ENCODE measurements at places on chromosomes 6 and 20.

DNA sequence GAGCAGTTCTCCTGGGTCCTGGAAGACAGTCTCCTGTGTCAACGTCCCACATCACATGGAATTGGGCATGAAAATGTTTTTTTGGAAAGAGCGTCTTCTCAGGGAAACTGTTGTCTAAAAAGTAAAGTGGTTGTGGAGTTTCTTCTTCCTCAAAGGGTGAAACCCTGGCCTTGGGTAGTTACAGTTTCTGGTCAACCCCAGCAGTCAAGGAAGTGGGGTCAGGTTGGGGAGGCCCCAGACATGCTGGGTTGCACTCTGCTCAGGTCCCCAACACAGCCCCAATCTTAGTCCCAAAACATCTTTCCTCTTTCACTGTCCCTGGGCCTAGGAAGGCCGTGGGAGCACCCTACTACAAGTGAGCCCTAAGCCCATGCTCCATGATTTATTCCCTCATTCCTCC, 996 bp upstream of the NFKBIE start:
- no peak for DNase-seq

DNA sequence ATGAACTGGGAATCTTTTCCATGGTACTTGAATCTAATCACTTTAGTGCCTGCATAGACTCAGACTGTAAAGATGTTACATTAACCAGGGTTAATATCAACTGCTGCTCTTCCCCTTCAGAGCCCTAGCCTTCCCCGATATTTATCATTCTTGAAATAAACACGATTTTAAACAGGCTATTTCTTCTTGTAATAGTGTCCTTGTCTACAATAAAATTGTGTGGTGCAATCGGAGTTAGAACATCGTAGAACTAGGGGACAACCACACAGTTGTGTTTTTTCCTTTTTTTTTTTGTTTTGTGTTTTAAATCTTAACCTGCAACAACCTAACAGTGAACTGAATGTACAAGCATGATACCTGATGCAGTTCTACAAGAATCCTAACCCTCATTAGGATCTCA, 4.5 kb downstream of the GJA1 start:
- no peak for DNase-seq

DNA sequence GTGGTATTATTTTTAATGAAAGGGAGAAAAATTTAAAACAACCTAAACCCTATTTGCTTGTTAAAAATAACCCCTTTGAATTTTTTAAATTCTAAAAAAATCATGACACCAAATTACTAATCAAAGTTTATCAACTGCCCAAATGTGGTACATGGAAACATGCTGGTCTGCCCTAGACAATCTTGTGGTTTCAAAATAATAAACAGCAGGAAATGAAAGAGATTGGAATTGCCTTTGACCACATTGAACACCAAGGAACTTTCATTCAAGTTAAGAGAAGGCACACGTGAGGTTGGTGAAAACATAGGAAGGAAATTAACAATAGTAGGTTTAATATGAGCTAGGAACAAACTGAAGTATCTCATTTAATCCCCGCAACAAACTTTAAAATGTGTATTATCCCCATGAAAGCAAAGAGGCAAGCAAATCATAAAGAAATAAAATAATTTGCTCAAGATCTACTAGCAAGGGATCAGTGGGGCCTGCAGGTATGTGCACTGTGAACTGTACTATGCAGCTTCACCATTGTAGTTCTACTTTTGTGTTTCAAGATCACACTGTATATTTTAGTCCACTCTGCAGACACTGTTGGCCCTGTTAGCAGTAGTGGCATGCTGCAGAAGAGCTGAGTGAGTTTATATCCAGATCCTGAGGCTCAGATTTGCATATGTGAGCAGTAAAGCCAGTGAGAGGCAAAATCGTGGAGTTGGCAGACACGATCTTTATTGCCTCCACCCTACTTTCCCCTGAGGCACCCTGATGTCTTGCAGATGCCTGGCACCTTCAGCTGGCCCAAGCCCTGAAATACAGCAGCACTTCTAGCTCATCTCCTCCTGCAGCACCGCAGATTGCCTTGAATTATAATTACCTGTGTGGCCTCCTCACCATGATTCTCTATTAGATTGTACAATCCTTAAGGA, 157.8 kb upstream of the TENT5A start:
- no peak for DNase-seq

GRCh38 chr20:8115436-8115835, 16.6 kb upstream of the PLCB1 start:
- DNase-seq = no peak

- no peak for DNase-seq
Observed at GRCh38 chr6:20481281-20481680, 53.0 kb upstream of the CDKAL1 start.

DNA sequence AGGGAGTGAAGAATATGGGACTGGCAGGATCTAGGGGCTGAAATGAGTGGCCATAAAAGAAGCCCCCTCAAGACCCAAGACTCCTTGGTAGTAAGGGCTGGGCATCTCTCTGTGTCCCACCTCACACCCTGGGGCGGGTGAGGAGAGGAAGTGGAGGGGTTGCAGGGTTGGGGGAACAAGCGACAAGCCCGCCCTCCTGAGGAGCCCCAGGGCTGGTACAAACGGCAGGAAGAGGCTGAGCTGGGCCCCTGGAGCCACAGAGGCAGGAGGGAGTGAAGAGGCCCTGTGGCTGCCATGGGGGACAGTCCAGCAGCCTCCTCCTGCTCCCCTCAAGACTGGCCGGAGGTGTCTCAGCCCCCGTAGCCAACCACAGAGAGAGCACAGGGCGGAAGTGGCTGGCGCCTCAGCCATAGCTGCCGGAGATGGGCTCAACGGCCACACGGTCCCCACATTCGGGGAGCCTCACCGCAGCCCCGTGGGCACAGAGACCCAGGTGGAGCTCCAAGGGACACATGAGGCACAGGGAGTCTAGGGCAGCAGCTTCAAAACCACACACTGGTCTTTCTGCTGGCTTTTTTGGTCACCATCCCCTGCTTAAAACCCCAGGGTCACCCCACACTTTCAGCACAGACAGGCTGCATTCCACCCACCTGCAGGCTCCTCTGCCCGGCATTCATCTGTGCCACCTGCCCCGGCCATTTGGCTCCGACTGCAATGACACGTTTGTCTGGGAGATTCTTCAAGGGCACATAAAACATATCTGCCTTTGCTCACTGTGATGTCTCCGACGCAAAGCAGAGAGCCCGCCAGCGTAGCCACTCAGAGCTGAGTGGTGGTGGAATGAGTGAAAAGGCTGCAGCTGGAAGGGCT, 524 bp downstream of the C20orf203 start:
- DNase-seq = no peak

DNA sequence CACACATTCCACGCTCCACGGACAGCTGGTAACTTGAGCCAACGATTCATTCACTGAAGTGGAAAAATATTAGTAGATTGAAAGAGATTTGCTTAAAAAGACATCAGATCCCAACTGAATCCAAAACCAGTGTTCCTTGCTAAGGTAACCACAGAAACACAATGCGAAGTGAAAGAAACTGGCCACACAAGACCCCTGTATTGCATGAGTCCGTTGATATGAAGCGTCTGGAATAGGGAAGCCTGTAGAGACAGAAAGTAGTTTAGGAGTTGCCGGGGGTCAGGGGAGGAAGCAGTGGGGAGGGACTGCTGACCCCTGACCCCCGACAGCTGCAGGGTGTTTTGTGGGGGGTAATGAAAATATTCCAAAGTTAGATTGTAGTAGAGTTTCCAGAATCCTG, 10.0 kb downstream of the PCK1 start:
- DNase-seq = no peak

DNA sequence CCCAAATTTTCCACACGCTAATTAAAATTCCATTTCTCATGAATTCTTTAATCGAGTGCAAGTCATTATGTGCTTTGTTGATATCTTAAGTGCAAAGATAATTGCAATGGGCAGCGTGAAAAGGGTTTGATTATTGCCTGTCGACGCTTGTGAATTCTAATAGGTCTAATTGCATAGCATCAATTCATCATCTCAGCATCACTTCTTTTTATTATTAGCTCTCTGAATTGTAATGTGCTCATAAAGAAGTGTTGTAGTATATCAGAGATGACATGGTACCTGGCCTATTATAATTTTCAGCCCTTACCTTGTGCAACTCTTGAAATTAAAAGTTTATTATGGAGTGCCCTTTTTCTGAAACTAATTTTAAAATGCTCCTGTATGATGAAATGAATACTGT, 866.8 kb upstream of the FLRT3 start:
- peak; percentile 8 for DNase-seq

DNA sequence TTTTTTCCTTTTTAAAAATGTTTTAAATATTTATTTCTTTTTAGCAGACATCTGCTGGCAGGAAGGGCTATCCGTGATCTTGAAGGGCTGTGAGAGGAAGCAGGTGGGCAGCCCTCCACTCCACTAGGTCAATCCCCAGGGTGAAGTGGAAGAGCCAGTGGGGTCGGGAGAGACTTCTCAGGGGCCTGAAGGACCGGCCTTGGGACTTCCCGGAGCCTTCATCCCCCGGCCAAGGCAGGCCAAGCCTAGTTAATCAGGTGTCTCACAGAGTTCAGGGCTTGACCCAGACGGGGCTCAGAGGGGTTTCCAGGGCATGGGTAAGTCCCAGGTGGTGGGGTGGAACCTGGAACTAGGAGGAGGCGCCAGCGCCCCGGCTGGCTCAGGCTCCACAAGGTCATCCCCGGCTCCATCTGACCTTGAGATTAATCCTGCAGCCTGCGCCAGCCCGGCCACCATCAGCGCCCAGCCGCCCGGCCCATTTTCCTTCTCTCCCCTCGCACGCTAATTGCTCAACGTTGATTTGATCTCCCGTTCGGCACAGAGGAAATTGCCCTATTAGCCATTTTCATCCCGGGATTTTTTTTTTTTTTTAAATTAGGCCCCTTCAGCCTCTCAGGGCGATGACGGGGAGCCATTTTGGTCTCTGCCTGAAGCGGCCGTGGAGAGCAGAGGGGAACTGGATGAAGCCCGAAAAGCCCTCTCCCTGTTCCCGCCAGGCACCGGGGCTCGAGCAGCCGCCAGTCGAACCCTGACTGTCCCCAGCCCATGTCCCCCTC, 44.4 kb downstream of the MDFI start:
- DNase-seq = no peak

GRCh38 chr20:25623225-25623735, 534 bp downstream of the NANP start:
- DNase-seq = no peak

DNA sequence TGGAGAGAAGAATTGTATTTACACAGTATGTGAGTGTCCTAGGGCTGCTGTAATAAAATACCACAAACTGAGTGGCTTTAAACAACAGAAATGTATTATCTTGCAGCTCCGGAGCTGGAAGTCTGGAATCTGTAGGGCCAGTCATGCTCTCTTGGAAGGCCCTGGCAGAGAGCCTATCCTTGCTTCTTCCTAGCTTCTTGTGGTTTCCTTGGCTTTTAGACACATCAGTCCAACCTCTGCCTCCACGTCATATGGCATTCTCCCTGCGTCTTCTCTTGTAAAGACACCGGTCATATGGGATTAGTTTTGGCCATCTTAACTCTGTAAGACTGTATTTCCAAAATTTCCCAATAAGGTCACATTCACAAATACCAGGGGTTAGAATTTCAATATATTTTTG, 10.8 kb downstream of the FNDC1 start:
- no peak for DNase-seq

DNA sequence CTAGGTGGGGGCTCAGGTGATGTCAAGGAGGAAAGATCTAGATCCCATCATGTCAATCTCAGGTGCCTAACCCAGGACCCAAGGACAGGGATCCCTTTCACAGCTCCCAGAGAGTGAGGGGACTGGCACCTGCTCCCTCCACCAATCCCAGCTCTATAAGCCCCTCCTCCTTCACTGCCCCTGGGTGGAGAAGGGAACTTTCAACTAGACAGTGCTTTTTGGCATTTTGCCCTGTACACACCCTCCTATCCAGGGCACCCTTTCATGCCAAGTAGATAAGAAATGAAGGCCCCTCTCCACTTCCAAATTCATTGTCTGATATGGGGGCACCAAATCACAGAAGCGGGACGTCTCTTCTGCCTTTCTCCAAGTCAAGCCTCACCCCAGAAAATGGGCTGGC, 61.6 kb downstream of the MDGA1 start:
- DNase-seq = no peak

GRCh38 chr20:10264166-10264558, 45.5 kb downstream of the SNAP25 start:
- no peak for DNase-seq

DNA sequence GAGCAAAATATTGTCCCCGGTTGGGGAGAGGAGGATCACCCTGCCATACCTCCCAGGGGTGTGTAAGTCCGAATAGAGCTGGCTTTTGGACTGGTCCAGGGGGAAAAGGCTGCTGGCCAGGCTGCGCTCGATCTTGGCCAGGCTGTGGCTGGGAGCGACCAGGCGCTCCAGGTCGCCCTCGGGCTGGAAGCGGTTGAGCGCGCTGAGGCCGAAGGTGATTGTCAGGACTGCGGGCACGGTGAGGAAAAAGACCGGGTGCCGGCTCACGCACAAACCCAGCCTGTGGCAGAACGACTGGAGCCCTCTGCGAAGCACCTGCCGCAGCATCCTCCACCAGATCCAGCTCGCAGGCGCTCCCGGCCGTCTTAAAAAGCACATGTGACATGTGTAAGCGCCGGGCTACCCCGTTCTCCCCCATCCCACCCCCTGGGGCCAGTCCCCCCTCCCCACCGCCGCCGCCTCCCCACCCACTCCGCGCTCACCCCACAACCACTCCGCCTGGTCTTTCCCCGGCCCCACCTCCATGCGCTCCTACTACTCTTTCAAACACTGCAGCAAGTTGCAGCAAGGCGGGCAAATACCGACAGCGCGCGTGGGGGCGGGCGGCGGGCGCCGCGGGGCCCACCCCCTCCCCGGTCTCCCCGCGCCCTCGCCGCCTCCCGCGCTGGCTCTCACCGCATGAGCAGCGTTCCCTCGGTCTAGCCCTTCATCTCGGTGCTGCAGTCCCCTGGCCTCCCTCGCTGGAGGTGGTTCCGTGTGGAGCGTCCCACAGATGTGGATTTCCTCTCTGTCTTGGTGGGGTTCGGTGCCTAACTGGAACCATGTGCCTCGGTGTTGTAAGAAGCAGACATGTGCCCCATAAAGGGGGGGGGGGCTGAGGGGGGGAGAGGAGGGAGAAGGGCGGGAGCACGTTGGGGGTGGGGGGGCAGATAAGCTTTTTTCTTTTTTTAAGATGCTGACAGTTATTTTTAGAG, 42.4 kb downstream of the PTCHD4 start:
- peak; percentile 50 for DNase-seq

DNA sequence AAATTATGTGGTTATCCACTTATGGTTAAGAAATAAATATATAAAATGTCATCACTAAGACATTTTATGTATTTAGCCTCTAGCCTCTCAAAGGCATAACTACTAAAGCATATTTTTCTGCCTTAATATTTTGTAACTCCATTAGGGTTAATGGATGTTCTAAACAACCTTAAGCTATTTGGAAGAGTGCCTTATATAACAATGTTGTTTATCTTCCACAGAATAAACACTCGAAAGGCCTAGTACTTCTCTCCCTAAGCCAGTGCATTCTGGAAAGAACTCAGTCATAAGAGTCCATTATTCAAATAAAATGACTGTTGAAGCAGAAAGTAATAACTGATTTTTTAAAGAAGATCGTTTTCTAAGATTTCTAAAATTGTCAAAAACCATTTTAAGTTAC, 15.0 kb upstream of the PRIM2 start:
- DNase-seq = no peak

GRCh38 chr6:3297006-3297405, 38.3 kb downstream of the PSMG4 start:
- DNase-seq = no peak
